PC-3 (cell line): ENCODE measurements at places on chromosomes 4 and X. TPM values are rescaled to one million over a fixed set of nuclear protein-coding genes. Genes with fewer than 3 reads are reported as not detected.

The CYBB gene
- 0.40 and 0.46 TPM in 2 replicates for total RNA-seq

The FLNA gene
- total RNA-seq = 2,058 and 3,170 TPM in 2 replicates

The GRIA2 gene
- not detected in 2 replicates for total RNA-seq

The PDLIM3 gene
- total RNA-seq = 0.47 TPM in 1 of 2 replicates, not detected in the other

The UGT2A1 gene
- not detected in 2 replicates for total RNA-seq

The RNF175 gene
- not detected in 2 replicates for total RNA-seq

The MAOB gene
- total RNA-seq = not detected in 2 replicates

The SLC16A2 gene
- 8.5 and 11.1 TPM in 2 replicates for total RNA-seq

The TEX13C gene
- total RNA-seq = not detected in 2 replicates

The CFI gene
- total RNA-seq = not detected in 2 replicates

The PF4V1 gene
- total RNA-seq = not detected in 2 replicates

The TMPRSS11D gene
- total RNA-seq = not detected in 2 replicates
